ENCODE measurements at places on chromosomes 1 and 21.

- no peak for DNase-seq
Observed at GRCh38 chr1:191279266-191279800, 801.7 kb upstream of the BRINP3 start.

- no peak for DNase-seq
Observed at GRCh38 chr1:245370905-245371581, 216.3 kb downstream of the KIF26B start.

DNA sequence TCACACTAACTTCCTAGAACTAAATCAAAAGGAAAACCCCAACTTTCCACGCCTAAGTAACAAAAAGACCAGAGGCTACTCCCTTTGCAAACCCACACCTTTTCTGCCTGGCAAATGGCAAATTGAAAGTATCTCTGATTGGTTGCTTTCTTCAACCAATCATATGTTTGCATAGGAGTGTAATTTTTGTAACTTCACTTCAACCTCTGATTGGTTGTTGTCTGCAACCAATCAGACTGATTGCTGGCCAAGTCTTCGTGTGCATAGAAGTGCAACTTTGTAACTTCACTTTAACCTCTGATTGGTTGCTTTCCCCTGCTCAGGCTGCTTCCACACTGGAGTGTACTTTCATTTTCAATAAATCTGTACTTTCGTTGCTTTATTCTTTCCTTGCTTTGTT, 36.9 kb upstream of the PADI2 start:
- no peak for DNase-seq

- no peak for DNase-seq
Observed at GRCh38 chr1:31238986-31239613, 587 bp downstream of the NKAIN1 start.

DNA sequence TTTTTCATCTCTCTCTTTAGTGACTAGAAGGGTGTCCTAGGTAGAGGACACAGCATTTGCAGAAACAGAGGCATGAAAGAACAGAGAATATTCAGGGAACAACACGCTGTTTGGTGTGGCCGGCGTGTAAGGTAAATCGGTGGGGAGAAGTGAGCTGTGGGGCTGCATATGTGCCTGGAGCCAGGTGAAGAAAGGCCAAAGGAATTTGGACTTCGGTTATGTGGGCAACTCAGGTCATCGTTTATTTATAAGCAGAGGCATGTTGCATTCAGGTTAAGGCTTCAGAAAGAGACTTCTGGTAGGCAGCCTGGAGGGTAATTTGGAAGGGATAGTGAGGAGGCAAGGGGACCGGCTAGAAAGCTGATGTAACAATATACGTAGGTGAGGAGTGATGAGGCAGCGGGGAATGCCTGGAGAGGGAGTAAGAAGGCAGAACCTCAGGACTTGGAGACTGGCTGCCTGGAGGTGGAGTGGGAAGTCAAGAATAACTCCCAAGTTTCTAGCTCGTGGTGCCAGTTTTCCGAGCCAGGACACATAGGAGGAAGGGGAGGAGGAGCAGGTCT, 64.1 kb upstream of the ACOT11 start:
- no peak for DNase-seq

DNA sequence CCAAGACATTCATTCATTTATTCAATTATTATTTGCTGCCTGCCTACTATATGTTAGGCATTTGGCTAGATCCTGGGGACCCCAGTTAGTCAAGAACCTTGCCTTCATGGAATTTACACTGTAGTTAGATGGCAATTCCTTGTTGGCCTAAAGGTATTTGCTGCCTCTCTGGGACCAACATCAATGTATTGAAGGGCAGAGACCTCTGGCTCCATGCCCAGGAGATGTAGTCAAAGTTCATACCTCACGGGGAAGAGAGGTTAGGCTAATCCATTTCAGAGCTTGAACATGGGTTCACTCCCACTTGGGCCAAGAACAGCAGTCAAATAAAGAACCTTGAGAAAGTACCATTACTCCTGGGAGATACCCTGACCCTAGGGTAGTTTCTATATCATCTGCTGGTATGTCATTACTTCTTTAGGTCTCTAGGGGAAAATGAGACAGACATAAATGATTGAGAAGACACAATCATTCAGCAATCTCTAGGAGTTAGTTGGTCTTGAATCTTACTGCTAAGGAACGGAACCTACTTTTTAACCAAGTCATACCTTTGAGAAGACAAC, 32.0 kb downstream of the SORT1 start:
- DNase-seq = no peak

DNA sequence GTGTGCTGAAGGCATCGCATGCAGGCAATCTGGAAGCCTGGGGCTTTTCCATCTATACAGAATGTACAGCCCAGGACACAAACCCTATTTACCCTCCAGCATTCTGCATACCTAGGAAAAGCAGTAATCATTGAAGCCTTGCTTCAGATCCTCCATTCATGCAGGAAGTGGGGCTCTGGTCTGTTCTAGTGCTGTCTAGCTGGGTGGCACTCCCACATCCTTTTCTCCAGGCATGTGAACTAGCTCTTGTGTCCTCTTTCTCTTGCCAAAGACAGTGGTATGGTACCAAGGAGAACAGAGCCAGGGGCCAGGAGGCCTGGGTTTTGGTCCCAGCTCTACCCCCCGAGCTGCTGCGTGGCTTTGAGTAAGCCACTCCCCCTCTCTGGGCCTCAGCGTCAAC, 21.7 kb downstream of the LRP8 start:
- DNase-seq = no peak

DNA sequence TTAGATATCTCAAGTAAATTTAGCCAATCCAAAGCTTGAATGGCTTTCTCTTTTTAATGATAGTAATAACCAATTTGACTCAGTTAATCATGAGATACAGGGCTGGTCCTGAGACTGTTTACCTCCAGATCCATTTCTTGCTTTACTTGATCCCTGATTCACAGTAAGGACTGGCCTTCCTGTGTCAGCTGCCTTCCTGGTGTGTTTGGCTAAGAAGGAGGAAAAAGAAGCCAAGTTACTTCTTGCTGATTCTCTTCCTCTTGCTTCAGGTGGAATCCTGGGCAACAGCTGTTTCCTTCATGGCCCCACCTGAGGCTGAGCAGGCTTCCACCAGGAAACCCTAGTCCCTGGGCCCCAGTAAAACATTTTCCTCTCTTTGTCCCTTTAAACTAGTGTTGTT, 14.6 kb upstream of the RC3H1 start:
- DNase-seq = no peak

DNA sequence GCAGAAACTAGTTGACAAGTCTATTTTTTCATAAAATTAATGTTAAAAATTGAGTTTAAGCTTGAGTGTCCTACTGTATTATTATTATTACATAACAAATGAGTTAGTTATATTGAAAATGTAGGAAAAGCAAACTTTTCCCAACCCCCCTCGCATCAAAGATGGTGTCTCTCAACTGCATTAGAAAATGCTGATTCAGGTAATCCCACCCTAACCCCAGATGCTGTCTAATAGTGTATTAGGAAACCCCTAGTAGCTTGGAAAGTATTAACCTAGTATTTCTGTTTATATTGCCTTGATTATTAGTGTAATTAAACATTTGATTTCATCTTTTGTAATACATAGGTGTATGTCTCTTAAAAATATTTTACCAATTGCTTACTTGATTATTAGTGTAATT, 1120.3 kb downstream of the MRPL39 start:
- no peak for DNase-seq

DNA sequence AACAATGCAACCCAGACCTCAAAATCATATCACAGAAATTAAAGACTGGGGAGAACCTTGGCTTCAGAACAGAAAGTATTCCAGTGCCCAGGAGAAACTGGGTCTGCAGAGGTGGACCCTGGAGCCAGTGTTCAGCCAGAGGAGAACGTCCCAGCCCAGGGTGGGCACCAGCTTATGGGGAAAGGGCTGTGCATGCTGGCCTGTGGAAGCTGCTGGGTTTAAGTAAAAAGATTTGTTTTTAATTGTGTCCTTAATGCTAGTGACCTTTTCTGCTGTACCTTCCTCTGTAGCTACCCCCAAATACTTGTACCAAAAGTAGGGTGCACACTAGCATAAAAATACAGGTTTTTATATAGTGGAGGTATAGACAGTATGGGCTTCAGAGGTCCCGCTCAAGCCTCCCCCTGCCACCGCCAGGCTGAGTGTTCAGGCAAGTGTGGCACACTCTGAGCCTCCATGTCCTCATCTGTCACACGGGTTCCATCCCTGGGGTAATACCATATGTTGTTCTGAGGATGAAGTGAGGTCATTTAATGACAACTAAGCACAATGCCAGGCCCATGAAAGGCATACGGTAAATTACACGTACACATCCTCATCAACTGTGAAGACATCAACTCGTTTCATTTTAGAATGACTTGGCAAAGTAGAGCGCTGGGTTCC, 47.0 kb downstream of the SLC37A1 start:
- no peak for DNase-seq

- DNase-seq = no peak
Observed at GRCh38 chr1:198295971-198296370, 139.2 kb downstream of the NEK7 start.

- DNase-seq = no peak
Observed at GRCh38 chr1:159841749-159842148, 15.1 kb downstream of the SLAMF8 start.

DNA sequence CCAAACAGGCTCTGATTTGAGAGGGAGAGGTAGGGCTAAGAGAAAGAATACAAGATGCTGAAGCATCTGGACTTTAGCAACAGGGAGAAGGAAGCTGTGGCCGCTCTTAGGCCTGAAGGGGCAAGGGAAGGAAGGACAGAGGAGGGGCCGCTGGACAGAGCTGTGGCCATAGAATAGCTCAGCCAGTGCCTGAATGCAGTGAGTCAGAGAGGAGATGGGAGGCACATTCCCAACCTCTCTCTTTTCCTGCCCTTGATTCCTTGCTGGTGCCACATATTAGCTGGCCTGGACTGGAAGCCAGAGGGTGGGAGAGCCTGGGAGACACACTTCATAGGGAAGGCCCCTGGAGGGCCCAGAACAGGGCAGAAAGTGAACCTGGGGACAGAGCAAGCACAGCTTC, 83.4 kb upstream of the POU3F1 start:
- DNase-seq = no peak

GRCh38 chr1:116066868-116067565, 44.2 kb upstream of the MAB21L3 start:
- DNase-seq = no peak

DNA sequence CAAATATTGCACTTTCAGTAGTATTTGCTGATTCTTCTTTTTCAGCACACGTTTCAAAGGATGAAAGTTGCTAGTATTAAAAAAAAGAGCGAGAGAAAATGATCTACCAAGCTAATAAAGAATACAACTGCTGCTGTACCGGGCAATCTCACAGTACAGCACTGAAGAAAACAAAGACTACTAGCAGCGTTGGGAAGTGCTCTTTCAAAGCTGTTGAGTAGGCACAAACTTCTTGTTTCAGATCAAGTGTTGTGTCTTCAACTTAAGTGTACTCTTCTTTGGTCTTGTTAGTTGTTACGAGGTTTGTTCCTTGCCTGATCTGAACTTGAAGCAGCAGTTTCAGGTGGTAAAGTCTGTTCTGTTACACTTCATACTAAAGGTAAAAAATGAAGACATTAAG, 7.9 kb downstream of the CSDE1 start:
- no peak for DNase-seq

DNA sequence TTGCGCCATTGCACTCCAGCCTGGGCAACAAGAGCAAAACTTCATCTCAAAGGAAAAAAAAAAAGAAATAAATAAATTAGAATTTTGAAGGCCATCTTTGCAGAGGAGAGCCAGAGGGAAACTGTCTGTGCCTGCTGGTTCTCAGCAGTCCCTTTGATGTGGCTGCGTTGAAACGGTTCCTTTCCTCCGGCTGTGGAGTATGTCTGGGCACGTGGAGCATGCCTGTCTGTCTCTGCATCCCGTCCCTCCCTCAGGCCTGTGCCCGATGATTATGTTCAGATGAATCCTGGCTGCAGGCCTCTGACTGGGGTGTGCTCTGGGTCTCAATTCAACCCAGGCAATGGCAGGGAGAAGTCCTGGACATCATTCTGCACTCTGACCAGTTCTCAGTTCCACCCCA, 33.4 kb downstream of the KIAA1614 start:
- DNase-seq = no peak

DNA sequence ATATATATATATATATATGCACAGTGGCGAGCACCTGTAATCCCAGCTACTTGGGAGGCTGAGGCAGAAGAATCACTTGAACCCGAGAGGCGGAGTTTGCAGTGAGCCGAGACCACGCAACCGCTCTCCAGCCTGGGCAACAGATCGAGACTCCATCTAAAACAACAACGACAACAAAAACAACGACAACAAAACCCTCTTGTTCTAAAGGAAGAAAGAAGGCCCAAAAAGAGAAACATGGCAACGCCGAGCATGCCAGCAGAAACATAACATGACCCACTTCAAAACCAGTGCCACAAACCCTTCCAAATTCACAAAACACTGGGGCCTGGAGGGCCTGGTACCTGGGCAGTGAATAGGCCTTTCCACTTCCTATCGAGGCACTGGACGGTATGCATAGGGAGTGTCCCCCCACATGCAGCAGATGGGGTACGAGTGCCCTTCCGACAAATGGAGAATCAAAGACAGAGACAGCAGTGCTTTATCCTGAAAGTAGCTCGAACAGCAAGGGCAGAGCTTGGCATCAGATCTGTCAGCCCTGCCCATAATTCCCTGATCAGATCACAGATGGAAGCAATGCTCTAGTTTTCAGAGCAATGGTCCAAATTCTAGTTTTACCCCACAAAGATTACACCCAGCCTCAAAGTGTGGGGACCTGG, 52.0 kb downstream of the TOMM20 start:
- no peak for DNase-seq

DNA sequence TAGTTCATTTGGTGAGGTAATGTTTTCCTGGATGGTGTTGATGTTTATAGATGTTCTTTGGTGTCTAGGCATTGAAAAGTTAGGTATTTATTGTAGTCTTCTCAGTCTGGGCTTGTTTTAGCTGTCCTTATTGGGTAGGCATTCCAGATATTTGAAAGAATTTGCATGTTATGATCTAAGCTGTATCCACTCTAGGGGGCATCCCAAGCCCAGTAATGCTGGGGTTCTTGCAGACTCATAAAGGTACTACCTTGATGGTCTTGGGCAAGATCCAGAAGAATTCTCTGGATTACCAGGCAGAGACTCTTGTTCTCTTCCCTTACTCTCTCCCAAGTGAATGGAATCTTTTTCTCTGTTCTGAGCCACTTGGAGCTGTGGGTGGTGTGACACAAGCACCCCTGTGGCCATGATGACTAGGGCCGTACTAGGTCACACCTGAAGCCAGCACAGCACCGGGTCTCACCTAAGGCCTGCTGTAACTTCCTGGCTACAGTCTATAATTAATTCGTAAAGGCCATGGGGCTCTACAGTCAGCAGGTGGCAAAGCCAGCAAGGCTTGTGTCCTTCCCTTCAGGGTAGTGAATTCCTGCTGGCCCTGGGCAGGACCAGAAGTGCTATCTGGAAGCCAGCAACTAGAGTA, 74.8 kb upstream of the PDE4B start:
- no peak for DNase-seq

GRCh38 chr1:165381745-165382505, 25.4 kb upstream of the LMX1A start:
- no peak for DNase-seq

GRCh38 chr1:167344112-167344511, 123.4 kb downstream of the POU2F1 start:
- no peak for DNase-seq
